Stimulated activated naive B cell treated with anti-CD40 and anti-IgM and Interleukin-4, amounts not matched to agents 10 μg/mL and 1 μg/mL and 100 μg/mL, for 72 hours (primary cell): ENCODE measurements at places on chromosomes 11 and 22.
A peak's percentile ranks its signal among the peaks of the same experiment; 100 is the strongest.

- DNase-seq, result no peak
These were observed 35.0 kb downstream of the INTS4 start for GRCh38 chr11:77959434-77959833.

GRCh38 chr22:17633217-17633997 lies 4.9 kb upstream of the ATP6V1E1 start:
- DNase-seq, result no peak

DNA sequence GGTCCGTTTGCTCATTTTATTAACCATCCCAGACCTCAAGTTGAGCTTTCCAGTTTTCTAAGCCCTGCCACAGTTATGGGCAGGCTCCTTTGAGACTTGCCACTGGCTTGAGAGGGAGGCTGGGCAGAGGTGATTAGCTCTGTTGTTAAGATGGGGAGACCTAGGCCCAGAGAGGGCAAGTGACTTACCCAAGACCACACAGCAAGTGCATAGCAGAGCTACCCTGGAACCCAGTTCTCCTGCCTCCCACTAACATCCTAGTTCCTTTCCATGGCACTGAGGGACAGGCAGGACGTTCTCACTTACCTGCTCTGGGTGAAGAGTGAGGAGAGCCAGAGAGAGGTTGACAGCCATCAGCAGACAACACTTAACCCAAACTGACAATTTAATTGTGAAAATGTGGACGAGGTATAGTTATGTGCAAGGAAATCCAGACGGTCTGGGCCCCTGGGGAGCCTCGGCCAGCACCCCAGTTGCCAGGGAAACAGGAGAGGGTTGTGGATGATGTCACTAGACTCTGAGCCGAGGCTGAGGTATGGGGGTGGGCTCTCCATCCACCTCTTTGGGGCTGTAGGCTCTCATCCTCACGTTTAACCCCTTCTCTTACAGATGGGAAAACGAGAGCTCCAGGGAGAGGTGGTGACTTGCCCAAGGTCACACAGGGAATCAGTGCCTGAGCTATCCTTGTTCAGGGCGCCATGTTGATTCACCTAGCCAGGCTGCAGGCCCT lies 12.3 kb upstream of the WNT11 start:
- no peak for DNase-seq

DNA sequence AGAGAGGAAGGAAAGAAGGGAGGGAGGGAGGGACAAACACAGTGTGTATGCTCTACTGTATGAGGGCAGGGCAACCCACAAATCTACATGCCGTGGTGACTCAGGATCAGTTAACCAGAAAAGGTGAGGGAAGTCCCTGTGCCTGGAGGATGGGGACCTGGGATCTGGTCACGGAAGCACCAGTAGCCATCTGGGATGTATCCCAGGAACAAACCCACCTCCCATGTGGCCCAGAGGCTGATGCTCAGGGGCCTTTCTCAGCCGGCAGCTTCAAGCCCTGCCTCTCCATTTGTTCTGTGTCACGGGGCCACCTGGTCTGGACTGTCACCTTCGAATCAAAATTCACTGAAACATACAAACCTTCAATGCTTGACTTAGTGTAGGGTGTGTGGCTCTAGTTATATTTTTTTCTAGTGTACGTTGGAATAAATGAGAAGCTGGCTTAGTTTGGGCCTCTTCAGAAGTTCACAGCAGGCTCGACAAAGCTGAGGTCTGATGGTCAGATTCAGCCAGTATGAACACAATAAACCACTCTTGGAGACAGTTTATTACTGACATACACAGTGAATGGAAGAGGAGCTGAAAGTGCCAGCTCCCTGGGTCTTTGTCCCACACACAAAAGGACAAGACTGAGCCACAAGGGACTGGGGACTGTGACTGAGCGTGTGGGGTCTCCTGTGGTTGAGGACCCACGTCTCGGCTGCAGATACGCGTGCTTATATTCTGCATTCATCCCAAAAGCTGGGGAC lies 23.5 kb upstream of the RTL6 start:
- DNase-seq, result no peak

GRCh38 chr22:20912494-20912893 lies 4.7 kb upstream of the CRKL start:
- DNase-seq, result no peak

GRCh38 chr11:66081505-66081904 lies 11.4 kb downstream of the PACS1 start:
- peak; percentile 54 for DNase-seq

GRCh38 chr11:46827995-46828394 lies 18.1 kb downstream of the CKAP5 start:
- DNase-seq, result no peak

GRCh38 chr22:31615491-31615860 lies 46.5 kb downstream of the PISD start:
- no peak for DNase-seq

- no peak for DNase-seq
These were observed 726.7 kb downstream of the METTL15 start for GRCh38 chr11:28834877-28835276.

- no peak for DNase-seq
These were observed 142.2 kb upstream of the UBASH3B start for GRCh38 chr11:122513328-122513727.

DNA sequence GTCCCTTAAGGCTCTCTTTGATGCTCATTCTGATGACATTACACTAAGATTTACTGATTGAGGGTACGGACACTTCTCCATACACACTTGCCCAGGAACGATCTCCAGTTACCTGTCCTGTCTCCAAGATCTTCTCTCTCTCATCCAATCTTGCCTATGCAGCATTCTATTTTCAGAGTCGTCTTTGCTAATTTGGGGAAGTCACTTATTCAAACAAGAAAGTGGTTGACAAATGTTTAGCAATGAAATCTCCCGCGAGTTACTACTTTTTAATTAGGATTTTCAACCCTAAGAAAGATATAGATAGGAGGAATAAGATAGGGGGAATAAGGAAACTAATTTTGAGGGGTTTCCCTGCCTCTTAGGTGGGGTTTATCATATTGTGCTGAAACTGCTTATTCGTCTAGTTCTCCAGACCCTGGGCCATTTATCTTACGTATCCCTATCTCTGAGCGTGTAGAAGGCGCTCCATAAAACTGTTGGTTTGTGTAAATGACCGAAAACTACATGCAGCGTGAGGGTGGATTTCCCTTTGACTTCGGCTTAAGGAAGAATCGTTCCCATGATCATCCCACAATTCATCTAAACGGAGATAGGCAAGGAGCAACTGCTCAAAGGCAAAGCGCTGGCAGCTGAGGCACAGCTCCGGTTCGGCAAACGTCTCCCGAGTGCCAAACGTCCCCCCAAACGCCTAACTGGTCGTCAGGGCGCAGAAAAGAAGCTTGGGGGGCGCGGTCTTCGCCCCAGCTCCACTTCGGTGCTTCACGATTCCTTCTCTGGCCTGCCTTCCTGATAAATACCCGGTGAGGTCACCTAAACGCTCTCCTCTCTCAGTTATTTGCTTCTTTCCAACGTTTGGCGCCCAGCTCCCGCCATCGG lies 804 bp downstream of the APIP start:
- DNase-seq, result no peak

- no peak for DNase-seq
These were observed 196.9 kb downstream of the ADAMTS15 start for GRCh38 chr11:130645164-130645842.

DNA sequence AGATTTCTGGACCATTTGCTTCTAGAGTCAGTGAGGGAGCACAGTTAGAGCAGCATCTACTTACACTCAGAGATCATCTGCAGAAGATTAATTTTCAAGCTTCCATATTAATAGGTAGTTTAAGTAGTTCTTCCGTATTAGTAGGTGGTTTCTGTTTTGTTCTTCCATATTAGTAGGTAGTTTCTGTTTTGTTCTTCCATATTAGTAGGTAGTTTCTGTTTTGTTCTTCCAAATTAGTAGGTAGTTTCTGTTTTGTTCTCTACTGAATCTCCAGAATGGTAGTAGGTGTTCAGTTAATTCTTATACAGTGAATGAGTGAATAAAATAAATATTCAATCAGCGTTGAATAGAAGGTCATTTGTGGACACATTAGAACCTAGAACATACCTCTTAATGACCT lies 175.7 kb downstream of the TMEM135 start:
- DNase-seq, result no peak

GRCh38 chr11:111465400-111465799 lies 46.8 kb downstream of the BTG4 start:
- DNase-seq, result no peak

GRCh38 chr11:82012276-82012675 lies 721.4 kb downstream of the FAM181B start:
- no peak for DNase-seq

DNA sequence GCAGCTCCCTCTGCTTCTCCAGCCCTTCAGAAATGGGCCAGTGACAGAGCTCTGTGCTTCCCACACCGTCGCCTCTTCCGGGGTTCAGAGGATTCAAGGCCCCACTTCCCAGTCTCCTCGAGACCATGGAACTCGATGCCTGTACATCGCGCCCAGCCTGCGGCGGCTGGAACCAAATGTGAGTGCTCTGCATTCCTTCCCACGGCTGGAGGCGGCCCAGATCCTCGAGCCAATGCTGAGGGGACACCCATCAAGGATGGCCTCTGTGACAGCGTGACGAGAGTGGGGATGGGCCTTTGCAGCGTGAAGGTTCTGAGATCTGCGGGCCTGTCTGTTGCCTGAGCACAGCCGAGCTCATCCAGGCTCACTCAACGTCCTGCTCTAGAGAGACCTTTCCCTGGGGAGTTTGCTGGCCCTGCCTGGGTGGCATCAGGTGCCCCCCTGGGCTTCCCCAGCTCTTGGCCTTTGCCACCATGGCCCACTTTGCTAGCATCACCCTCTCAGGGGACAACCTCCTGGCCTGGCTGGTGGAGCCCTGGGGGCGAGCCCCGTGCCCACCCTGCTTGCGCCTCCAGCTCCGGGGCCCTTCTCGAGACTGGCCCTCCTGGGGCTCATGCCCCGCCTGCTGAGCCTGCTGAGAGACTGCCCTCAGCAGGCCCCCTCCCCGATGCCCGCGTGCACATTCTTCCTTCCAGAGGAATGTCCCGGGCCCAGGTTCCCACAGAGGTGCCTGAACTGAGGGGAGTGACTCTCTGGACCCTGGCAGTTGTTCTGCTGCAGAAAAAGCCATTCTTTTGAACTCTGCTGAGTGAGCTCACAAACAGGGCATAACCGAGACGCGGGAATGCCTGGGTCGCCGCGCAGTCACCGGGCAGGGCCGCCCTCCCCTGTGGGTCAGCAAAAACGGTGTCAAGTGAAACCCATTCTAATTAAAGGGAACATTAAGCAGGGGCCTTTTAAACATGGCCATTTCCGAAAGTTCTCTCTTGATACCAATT lies 7.3 kb upstream of the MYEOV start:
- DNase-seq, result no peak

DNA sequence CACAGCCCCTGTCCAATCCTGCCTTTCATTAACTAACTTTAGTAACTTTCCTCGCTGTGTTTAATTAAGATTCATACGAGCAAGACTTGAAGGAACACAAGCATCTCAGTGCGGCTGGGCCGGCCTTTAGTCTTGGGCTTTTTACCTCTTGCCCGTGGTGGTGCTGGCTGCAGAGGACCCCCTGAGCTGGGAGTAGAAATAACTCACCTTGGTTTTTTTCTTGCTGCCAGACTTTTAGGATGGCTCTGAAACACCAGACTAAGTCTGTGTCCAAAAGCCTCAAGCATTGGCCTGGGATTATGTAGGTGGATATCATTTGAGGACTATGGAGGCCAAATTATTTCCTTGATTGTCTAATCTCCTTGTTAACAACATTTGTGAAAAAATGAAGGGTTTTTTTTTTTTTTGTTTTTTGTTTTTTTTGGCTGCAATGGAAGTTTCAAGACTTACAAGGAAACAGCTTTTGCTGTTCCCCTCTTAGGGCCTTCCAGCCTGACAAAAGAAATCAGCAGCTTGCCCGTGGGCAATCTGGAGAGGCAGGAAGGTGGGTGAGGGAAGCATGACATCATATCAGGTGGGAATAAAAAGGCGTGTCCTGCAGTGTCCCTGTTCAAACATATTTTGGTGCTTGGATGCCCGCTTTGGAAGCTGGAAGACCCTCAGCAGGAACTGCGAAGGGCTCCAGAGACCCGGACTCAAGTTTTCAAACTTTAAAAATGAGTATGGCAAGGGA lies 44.0 kb downstream of the SMIM38 start:
- DNase-seq, result no peak

DNA sequence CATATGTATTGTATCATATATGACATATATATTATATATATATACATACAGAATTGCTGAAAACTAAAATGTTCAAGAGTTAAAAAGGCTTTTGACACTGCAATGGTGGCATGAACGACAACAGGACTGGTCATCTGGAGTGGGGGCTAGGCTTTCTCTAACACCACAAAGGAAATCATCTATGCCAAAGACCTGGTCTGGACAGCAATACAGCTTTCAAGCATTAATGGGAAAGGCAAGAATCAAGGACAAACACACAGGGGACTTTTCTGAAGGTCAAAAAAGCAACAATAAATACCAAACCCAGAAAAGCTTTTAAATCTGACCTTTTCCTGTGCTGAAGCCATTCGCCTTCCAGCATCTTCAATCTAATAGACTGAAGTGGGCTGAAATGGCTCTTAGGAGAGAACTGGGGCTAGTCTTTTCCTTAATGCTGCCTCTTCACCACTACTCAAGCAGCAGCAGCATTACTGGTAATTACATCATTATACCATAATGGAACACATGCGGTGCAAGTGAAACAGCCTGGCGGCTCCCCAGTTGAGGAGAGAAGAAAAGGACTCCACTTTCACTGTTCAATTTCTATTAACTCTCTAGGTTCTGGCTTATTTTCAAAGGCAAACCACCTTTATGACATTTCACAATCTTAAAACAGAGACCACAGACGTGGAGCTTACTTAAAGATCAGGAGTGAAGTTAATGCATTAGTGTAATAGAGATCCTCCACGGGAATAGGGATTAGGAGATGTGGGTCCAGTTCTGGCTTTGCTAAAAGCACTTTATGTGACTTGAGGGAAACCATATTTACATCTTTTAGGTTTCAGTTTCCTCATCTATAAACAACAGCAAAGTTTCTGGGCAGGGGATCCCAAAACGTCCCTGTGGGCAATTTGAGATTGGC lies 63.0 kb downstream of the GAB2 start:
- no peak for DNase-seq

- DNase-seq, result no peak
These were observed 2.6 kb downstream of the TH start for GRCh38 chr11:2169005-2169378.

DNA sequence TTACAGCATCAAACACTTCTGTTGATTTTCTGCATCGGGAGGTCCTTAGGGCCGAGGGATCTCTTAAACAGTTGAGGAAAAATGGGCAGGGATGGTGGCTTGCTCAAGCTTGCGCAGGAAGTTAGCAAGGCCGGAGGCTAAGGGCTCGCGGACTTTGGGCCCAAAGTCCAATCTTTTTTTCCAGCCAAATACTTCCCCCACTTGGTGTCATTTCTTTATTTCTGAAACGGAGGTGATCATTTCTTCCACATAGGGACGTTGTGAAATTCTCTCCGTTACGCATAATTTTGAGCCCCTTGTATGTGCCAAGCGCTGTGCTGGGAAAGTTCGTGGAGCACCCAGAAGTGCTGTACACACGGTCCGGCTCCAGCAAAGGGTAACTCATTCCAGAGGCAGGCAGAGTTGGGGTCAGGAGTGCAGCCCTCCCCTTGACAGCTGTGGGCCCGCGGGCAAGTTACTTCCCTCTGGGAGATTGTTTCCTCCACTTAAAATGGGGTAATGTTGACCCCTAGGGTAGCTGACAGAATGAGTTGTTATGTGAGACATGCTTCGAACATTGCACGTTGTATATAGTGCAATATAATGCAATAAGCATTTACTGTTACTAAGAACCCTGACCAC lies 809 bp downstream of the MIEF1 start:
- no peak for DNase-seq

GRCh38 chr11:11971906-11972547 lies 36.4 kb downstream of the DKK3 start:
- no peak for DNase-seq

- no peak for DNase-seq
These were observed 14.5 kb downstream of the DEAF1 start for GRCh38 chr11:680476-680875.

GRCh38 chr22:39960791-39961746 lies 872 bp downstream of the TMA7B start:
- peak; percentile 68 for DNase-seq
